HS-5 (cell line): ENCODE measurements at places on chromosomes 13 and 19.

DNA sequence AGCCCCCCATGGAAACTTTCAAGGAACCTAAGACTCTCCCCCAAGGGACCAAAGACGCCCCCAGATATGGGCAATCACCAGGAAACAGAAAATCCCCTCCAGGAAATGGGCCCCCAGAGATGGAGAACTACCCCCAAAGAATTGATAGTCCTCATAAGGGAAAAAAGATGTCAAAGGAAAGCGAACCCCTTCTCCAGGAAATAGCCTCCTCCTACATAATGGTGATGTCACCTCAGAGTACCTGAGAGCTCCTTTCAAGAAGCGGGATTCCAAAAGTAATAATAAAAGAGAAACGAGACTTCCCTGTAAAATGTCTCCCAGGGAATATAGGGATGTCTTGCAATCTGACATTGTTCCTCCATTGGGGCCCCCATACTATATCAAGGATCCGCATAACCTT, 1.1 kb downstream of the CDKN2D start:
- no peak for DNase-seq

GRCh38 chr19:19597809-19598306, 20.6 kb downstream of the PBX4 start:
- DNase-seq = no peak

- no peak for DNase-seq
These were observed 132.9 kb upstream of the SERP2 start for GRCh38 chr13:44240611-44241145.

GRCh38 chr19:54609356-54609791, 15.9 kb downstream of the LILRA1 start:
- DNase-seq = no peak

DNA sequence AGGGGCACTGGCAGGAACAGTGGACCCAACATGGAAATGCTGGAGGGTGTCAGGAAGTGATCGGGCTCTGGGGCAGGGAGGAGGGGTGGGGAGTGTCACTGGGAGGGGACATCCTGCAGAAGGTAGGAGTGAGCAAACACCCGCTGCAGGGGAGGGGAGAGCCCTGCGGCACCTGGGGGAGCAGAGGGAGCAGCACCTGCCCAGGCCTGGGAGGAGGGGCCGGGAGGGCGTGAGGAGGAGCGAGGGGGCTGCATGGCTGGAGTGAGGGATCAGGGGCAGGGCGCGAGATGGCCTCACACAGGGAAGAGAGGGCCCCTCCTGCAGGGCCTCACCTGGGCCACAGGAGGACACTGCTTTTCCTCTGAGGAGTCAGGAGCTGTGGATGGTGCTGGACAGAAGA, 4.1 kb downstream of the KLK2 start:
- DNase-seq = no peak

- no peak for DNase-seq
These were observed 53.4 kb downstream of the GPC6 start for GRCh38 chr13:93279982-93280381.

DNA sequence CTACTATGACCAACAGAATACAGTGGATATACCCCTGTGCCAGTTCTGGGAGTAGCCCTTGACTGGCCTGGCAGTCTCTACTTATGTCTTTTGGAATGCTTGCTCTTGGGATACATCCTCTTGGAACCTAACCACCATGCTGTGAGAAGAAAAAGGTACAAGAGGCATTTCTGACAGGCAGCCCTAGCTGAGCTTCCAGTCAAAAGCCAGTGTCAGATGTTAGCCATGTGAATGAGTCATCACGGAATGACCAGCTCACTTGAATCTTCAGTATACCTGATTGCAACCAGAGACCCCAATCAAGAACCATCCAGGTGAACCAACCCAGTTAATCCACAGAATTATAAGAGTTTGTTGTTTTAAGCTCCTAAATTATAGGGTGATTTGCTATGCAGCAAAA, 4.1 kb downstream of the CCDC169 start:
- DNase-seq = no peak

DNA sequence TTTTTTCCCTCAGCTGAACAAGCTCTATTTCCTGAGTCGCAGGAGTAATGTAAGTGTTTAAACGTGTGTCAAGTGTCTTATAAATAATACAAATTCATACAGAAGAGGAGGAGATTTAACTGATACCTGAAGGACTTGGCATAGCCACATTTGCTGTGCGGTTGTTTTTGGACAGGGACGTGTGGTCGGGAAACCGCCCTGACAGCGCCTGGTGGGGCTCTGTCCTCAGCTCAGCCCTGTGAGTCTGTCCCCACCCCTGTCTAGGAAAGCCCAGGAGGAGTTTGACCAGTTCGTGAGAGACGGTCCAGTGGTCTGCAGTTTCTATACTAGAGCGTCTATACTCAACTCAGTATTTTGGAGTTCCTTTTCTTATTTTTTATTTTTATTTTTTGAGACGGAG, 16.7 kb downstream of the ZIC2 start:
- DNase-seq = no peak

DNA sequence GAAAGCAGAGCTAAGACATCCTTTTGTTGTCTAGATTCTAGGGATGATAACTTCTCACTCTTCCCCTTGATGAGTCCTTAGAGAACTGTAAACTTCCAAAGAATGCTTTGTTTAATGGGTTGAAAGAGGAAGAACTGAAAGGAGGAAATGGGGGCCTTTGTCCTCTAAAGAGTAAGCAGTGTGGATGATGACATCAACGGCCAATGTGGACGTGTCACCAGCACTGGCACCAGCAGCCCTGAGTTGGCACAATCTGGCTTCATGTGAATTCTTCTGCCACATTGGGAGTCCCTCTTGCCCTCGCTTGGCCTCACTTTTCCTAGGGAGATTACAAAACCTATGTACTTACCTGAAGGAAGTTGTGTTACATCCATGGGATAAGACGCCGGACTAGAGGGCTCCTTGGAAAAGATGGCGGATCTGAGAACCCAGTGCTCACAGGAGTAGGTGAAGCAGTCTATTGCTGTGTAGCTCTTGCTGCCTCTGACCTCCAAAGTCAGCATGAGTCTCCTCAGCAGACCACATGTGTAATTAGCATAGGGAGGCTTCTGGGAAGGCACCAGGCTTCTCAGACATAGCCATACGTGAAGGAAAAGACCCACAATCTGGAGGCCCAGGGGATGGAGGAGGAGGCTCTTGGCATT, 62.8 kb downstream of the RGCC start:
- no peak for DNase-seq

GRCh38 chr13:35787937-35788336, 311.4 kb upstream of the MAB21L1 start:
- DNase-seq = no peak

- DNase-seq = no peak
These were observed 131.9 kb upstream of the IRS2 start for GRCh38 chr13:109918179-109918711.

DNA sequence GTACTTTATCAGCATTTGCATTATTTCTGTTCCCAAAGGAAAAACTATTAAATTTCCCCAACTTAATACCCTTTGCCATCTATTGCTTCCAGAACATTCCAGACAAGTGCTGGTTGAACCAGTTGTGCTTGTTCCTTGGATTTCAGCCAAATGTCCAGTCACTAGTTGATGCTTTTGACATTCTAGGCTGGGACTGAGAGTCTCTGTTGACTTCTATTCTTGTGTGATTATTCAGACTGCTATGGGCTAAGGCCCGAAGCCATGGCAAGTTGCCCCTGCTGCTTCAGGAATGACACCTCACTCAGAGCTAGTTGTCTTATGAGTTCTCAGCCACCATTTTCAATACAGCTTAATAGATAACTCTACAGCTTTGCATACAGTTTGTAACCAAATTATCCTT, 458.1 kb upstream of the ARGLU1 start:
- DNase-seq = no peak
